ENCODE measurements at places on chromosomes 3 and 15. TPM values are rescaled to one million over a fixed set of nuclear protein-coding genes. Genes with fewer than 3 reads are reported as not detected.

GRCh38 chr15:91866971-91867372 lies 13.5 kb downstream of the SLCO3A1 start:
- no peak overlapping the region for H3K4me3 ChIP-seq
- H3K4me1 ChIP-seq: no peaks in the 10 kb centered on the region
- no peak for DNase-seq
- H3K27me3 ChIP-seq: no peaks in the 10 kb centered on the region

- no peaks in the 10 kb centered on the region for H3K27me3 ChIP-seq
- peaks cover 7% of the 10 kb centered on the region for H3K36me3 ChIP-seq
- no peak overlapping the region for H3K4me3 ChIP-seq
- H3K27ac ChIP-seq: no peak overlapping the region
- no peaks in the 10 kb centered on the region for H3K4me1 ChIP-seq
These were observed 18.1 kb upstream of the PTPN23 start for GRCh38 chr3:47362701-47363100.

DNA sequence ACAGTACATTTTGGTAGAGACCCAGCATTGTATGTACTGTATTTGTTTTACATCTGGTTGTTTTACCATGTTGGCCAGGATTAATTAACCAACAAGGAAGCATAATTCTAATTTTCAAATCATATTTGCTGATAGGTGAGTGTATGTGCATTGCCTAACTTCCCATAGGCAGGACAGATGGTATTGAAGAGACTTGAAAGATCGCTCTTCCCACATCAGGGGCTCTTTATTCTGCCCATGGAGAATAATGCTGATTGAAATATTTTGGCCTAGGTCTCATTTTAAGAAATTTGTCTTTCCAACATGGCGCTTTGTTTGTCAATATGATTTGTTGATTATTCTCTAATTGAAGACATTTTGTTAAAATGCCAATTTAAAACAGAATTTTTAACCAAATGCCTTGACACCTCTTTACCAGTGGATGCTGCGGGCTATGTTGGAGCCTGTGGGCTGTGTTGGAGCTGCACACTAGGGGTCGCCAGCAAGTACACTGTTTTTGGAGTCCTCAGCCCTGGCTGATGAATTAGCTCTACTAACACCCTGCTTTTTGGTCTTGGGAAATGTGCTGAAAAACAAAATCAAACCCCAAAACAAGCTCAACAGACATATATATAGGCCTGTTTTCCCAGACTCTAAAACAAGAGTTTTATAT lies 5.3 kb downstream of the P2RY12 start:
- no peaks in the 10 kb centered on the region for H3K27me3 ChIP-seq
- no peak for DNase-seq
- H3K27ac ChIP-seq: no peak overlapping the region
- peaks cover 24% of the 10 kb centered on the region for H3K4me1 ChIP-seq
- no peak overlapping the region for H3K4me3 ChIP-seq
- no peaks in the 10 kb centered on the region for H3K36me3 ChIP-seq

Gene ZDHHC3
- total RNA-seq: 98.4 TPM

Gene SCN11A
- 0.98 TPM for total RNA-seq

Gene SLC9A9
- total RNA-seq: 10.4 TPM
